ENCODE measurements at places on chromosomes 7 and 10.

DNA sequence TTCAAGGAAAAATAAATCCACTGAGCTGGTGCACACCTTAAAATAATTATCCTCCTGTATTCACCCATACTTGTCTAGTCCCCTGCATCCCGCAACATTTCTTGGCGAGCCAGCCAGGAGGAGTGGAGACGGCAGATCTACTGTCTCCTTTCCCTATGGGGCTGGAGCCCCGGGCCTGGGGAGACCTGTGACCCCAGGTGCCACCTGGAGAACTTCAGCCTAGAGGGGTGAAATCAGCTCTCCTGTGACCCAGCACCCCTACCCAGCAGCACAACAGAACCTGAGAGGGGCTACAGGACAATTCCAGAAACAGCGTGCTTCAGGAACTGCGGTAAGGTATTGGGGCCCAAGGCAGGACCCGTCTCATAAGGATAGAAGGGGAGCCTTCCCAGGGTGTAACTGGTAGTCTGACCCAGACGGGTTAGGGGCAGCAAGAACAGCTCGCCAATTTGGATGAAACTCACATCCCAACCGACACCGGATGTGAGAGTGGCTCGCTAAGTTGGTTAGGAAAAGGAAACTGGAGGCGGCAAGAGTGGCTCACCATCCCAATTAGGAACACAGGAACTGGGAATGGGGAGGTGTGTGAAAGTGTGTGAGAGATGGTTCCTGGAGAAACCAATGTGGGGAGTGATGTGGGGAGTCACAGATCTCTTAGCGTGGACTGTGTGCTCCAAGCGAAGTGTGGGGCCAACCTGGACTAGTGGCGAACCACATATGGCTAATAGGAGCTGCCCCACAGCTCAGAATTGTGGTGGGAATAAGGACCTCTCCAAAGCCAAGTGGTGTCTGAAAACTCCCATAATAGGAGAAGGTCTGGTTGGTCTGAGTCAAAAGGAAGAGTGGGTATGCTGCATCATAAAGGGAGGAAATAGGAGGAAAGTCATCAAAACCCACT is 15.1 kb upstream of the DENND2A start:
- DNase-seq = no peak

GRCh38 chr7:29126804-29127203 is 19.5 kb downstream of the CPVL start:
- DNase-seq = no peak

DNA sequence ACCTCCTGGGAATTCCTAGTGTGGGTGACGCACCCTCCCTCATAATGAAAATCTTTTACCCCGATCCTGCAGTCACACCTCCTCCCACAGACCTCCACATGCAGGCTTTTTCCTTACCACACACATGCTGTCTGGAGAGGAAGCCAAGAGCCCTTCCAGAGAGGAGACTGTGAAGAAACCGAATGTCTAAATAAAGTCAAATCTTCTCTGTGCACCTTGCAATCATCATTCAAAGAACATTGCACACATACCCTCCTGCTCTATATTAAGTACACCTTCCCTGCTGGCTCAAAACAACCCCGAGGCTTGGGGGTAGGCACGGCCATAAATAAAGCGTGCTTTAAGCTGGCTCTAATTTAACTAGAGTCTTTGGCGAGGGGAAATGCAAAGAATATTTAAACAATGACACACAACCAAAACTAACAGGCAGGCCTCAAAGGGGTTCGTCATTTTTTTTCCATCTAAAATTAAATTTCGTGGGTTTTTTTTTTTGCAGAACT is 34.9 kb downstream of the CALML3 start:
- DNase-seq = no peak

- no peak for DNase-seq
Measured at GRCh38 chr7:141023295-141023694, 8.5 kb upstream of the MRPS33 start.

DNA sequence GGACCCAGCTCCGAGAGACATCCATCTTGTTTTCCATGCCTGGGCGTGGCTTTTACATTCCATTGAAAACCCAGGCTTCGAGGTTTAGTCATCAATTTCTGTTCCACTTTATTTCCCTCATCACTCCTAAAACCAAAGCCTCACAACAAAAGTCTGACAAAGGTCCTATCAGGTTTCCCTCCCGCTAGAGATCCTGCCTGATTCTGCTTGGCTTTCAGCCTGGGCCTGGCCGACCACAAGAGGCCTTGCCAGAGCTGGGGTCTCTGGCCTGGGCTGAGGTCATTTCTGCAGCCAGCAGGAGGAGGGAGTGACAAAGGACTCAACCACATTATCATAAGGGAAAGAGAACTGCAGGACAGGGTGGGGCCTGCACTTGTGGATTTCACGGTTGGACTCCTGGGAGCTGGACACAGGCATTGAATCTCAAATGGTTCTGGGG is 167.0 kb downstream of the FANK1 start:
- no peak for DNase-seq

DNA sequence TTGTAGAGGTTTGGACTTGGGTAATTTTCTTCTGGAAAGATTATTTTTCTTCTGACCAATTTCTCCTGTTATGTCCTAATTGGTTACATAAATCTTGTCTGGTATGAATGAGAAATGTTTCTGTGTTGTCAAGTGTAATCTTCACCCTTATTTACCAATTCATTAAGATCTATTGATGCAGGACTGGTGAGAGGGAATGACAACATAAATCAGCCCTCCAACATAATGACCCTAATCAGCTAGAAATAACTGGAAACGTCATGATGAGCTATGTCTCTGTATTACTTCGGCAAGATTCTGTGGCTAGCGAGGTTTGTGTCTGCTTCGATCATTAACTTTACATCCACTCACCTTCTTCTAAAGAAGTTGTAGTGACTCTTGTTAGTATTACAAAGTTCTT is 3.5 kb downstream of the FOXP2 start:
- DNase-seq = no peak

GRCh38 chr7:77197141-77197540 is 2.5 kb downstream of the FGL2 start:
- DNase-seq = no peak

DNA sequence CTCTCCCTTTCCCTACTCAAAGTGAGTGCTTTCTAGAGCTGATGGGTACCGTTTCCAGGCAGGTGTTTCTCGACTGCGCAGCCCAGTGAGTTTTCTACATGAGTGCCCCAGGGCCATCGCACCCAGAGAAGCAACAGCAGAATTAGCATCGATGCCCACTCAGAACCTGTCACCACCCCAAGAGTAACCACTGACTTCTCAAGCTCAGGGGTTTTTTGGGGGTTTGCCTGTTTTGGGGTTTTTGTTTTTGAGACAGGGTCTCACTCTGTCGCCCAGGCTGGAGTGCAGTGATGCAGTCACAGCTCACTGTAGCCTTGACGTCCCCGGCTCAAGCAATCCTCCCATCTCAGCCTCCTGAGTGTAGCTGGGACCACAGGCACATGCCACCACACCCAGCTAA is 25.7 kb downstream of the SNX8 start:
- no peak for DNase-seq

- DNase-seq = no peak
Measured at GRCh38 chr10:77602913-77603533, 34.6 kb downstream of the KCNMA1 start.

DNA sequence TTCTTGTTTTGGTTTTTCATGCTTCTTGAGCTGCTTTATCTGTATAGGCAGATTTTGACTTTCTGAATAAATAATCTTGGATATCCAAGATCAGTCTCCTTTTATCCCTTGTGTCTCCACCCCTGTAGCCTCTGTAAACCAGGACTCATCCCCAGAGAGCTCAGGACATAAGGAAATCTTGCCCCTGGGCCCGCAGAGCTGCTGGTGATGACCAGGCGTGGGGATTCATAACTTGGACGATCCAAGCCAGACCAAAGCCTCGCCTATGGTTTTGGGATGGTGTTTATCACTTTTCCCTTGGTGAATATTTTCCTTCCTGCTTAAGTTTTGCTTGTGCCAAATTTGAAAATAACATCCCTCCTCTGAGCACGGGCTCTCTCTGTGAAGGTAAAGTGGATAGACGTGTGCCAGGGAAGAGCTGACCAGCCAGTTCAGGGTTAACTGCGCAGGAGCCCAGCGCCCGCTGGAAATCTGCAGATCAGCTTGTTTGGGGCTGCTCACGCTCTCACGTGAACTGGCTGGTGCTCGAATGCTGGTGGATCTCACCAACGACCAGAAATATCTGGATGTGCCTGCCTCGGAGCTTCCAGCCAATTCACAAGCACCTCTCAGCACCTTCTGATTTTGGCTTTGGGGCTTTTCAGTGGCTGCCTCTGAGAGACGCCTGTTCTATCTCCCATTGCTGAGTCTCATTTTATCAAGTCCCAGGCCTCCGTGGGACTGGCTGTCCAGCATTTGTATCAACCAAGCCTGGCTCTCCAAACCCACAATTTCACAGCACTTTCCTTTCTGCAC is 132.1 kb upstream of the BTBD16 start:
- no peak for DNase-seq

DNA sequence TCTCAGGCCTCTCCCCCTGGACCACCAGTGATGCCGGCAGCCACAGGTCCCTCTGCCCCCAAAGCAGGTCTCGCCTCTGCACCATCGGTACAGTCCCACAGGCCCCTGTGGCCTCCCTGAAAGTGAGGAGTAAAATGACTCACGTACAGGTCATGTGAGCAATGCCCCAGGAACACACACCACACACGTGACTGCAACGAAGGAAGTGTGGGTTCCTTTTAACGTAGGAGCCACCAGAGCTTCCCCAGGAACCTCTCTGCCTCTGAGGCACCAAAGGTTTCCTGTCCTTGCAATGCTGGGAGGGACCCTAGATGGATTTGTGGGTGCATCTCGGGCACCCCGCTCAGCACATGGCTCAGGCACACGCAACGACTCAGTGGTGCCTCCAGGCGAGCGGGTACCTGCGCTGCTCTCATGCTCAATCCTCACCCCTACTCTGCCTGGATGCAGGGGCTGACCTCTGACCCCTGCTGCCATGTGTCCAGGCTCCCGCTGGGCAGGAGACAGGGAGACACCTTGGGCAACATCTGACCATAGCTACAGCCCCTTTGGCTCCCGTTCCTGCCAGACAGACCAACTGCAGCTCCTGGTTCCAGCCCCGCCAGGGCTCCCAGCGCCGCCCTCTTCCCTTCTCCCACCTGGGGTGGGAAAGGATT is 120.7 kb downstream of the PRKAG2 start:
- peak; percentile 53 for DNase-seq

- DNase-seq = no peak
Measured at GRCh38 chr10:18738835-18739234, 79.6 kb downstream of the ARL5B start.

DNA sequence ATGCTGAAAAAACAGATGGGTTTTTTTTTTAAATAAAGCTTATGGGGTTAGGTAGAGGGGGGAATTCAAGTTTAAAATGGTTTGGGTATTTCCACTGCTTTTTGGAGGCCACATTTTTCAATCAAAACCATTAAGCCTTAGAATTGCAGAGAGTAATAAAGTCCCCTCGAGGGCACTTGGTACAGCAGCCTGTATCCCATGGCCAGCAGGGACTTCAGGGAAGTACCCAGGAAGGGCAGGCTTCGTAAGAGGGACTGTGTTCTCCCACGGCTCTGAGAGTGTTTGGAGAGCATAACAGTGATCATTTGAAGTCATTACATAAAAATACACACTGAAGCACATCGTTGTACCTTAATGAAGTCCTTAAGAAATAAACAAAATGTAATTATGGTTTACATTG is 432.7 kb downstream of the DPP6 start:
- DNase-seq = no peak

GRCh38 chr7:148699782-148700629 is 1.3 kb downstream of the CUL1 start:
- DNase-seq = no peak

DNA sequence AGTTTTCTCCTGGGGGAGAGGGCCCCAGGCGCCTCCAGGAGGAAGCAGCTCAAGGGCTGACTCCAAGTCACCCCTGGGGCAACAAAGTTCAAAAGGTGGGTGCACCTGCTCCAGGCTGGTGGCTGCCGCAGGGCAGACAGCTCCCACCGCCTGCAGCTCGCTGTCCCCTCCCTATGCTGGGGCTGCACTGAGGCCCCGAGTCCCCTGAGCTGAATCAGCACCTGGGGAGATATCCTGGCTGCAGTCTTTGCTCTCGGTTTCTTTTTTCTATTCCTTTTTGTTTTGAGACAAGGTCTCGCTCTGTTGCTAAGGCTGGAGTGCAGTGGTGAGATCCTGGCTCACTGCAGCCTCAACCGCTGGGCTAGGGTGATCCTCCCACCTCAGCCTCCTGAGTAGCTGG is 183.4 kb downstream of the DNAJB6 start:
- DNase-seq = no peak

Data from stimulated activated CD8-positive, alpha-beta memory T cell treated with anti-CD3 and anti-CD28 coated beads, Interleukin-15, amount 100 ng/mL, for 4 hours (primary cell).